ENCODE measurements at places on chromosomes 6 and 20.

DNA sequence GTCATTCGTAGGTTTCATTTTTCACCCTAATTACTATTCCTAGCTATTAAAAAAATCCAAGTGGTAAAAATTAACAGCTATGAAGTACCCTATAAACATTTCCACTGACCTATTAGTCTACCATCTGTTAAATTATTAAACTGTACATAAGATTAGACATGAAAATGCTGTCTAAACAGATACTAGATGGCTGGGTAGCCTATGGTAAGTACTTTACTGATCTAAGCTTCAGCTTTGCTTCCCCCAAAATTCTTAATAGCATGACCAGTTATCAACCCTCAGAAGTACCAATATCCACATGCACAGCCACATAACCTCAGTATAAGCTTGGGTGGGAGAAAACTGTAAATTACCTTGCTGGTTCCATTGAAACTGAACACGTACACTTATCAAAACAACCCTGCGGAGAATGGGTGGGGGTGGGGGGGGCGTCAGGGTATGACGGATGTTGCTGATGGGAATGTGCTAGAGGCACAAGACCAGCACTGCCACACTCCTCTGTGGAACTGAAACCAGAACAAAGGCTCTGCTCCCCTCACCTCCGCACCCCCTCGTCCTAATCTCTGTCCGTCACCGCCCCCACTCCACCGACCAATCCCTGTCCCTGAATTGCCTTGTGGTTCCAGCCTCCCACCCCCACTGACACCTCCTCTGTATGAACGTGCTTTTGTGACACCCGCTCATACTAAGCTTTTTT, 45.3 kb downstream of the B4GALT5 start:
- H3K27ac ChIP-seq, result no peak overlapping the region
- peaks cover 23% of the 10 kb centered on the region for H3K4me1 ChIP-seq
- no peaks in the 10 kb centered on the region for H3K36me3 ChIP-seq
- no peaks in the 10 kb centered on the region for H3K27me3 ChIP-seq
- no peak overlapping the region for H3K4me3 ChIP-seq

DNA sequence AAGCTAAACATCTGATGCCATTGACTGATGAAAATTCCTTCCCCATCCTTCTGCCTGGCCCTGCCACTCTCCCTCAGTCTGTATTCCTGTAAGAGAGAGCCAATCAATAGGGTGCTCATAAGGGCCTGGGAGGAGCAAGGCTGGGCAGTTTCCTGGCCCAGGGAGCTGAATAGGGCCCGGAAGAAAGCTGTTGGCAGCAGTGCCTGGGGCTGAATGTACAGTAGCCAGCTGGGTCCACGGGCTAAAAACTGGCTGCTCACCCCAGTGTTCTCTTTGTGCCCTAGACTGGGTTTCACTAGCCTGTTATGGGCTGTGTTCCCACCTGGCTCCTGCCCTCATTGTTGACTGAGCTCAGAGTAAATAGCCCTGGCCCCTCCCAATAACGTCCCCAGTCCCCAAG, 1.7 kb upstream of the WFDC2 start:
- H3K27ac ChIP-seq, result no peak overlapping the region
- DNase-seq, result no peak
- H3K36me3 ChIP-seq, result no peaks in the 10 kb centered on the region
- H3K27me3 ChIP-seq, result no peaks in the 10 kb centered on the region
- no peak overlapping the region for H3K4me3 ChIP-seq

DNA sequence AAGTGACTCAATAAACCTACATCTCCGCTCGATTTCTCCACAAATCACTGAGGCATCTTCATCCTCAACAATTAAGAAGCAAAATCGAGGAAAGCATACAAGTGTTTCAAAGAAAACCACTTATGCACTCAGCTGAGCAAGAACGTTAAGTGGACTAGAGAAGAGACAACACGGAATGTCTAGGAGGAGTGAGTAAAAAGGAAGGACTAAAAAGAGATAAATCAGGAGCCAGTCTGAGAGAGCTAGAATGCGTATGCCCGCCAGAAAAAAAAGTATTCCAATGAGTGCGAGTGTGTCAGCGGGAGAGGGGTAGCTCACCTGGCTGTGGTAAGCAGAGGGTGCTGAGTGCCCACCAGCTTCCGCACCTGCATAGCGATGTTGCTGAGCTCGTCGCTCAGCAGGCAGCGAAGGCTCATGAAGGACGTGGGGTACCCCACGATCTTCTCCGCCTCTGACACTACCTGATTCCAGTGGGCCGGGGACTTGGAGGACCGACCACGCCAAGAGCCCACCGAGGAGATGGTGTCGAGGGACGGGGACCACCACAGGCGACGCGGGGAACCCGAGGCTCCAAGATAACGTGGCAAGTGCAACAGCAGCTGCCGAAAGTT, 587 bp downstream of the PDSS2 start:
- H3K27ac ChIP-seq, result peak overlapping the region; percentile 75
- no peaks in the 10 kb centered on the region for H3K27me3 ChIP-seq
- peak overlapping the region; percentile 84 for H3K4me3 ChIP-seq
- no peaks in the 10 kb centered on the region for H3K4me1 ChIP-seq
- no peaks in the 10 kb centered on the region for H3K36me3 ChIP-seq

DNA sequence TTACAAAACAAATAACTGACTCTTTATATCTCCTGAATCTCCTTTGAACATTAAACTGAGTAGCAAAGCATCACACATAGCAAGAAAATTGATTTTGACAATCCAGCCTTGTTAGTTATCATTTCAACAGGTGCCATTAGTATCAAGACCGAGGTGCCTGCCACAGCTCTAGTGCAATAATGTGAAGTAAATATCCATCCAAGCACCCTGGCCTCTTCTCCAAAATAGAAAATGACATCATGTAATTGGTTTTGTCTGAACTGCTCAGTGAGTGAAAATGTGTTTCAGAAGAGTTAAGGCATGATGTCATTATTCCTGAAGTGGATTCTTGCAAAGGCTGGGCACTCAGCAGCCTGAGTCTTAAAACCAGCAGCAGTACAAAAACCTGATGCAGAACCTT, 341.4 kb downstream of the PLCB1 start:
- no peak overlapping the region for H3K4me3 ChIP-seq
- no peaks in the 10 kb centered on the region for H3K27me3 ChIP-seq
- H3K27ac ChIP-seq, result no peak overlapping the region
- no peak for DNase-seq
- no peaks in the 10 kb centered on the region for H3K36me3 ChIP-seq

GRCh38 chr6:27892649-27893058, 19.5 kb downstream of the OR2B2 start:
- DNase-seq, result no peak
- H3K4me3 ChIP-seq, result peak overlapping the region; percentile 68
- peaks cover 46% of the 10 kb centered on the region for H3K27me3 ChIP-seq
- peak overlapping the region; percentile 50 for H3K27ac ChIP-seq
- no peaks in the 10 kb centered on the region for H3K36me3 ChIP-seq

DNA sequence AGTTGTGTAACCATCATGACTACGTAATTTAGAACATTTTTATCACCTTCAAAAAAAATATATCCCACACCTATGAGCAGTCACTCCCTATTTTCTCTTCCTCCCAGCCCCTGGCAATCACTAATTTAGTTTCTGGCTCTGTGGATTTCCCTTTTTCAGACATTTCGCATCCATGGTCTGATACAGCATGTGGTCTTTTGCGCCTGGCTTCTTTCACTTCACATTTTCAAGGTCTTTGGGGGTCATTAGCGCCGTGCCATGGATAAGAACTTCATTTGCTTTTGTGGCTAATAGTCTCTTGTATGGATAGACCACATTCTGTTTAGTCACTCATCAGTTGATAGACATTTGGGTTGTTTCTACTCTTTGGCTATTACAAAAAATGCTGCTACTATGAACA, 44.9 kb upstream of the DUSP22 start:
- no peaks in the 10 kb centered on the region for H3K36me3 ChIP-seq
- H3K27me3 ChIP-seq, result no peaks in the 10 kb centered on the region
- DNase-seq, result no peak
- no peaks in the 10 kb centered on the region for H3K4me1 ChIP-seq
- no peak overlapping the region for H3K27ac ChIP-seq
- no peak overlapping the region for H3K4me3 ChIP-seq

- H3K36me3 ChIP-seq, result no peaks in the 10 kb centered on the region
- DNase-seq, result no peak
- no peak overlapping the region for H3K27ac ChIP-seq
- peaks cover 21% of the 10 kb centered on the region for H3K4me1 ChIP-seq
- H3K4me3 ChIP-seq, result no peak overlapping the region
Observed at GRCh38 chr6:52662031-52662430, 8.9 kb upstream of the TMEM14A start.
